Stomach (tissue), 19 donors: ENCODE measurements at places on chromosomes 6 and 20.

- DNase-seq: no peak
- H3K4me3 ChIP-seq: no peak overlapping the region
- H3K27me3 ChIP-seq: no peaks in the 10 kb centered on the region
- H3K36me3 ChIP-seq: no peaks in the 10 kb centered on the region
- H3K4me1 ChIP-seq: no peaks in the 10 kb centered on the region
These were observed 33.2 kb upstream of the TTPAL start for GRCh38 chr20:44442298-44443070.

- DNase-seq: no peak
- no peak overlapping the region for H3K27ac ChIP-seq
- no peaks in the 10 kb centered on the region for H3K27me3 ChIP-seq
- peaks cover 67% of the 10 kb centered on the region for H3K36me3 ChIP-seq
- H3K4me1 ChIP-seq: peaks cover 46% of the 10 kb centered on the region
These were observed 47.5 kb downstream of the MDFI start for GRCh38 chr6:41685641-41686380.

DNA sequence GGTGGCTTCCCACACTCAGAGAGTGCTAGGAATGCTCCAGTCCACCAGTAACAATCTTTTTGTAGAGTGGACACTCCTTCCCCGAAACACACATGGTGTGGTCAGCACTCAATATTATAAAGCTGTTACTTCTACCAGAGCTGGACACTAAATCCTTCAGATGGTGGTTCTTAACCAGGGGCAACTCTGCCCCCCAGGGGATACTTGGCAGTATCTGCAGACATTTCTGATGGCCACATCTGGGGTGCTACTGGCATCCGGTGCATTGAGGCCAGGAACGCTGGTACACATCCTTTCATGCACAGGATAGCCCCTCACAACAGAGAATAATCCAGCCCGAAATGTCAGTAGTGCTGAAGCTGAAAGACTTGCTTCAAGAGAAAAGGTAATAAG is 124.4 kb downstream of the NFATC2 start:
- no peaks in the 10 kb centered on the region for H3K27me3 ChIP-seq
- H3K4me1 ChIP-seq: no peaks in the 10 kb centered on the region
- H3K36me3 ChIP-seq: peaks cover 28% of the 10 kb centered on the region
- DNase-seq: no peak
- no peak overlapping the region for H3K4me3 ChIP-seq
- H3K27ac ChIP-seq: peak overlapping the region; percentile 18

- H3K27me3 ChIP-seq: no peaks in the 10 kb centered on the region
- no peak overlapping the region for H3K27ac ChIP-seq
- DNase-seq: no peak
These were observed 16.1 kb downstream of the TXNDC5 start for GRCh38 chr6:7894262-7895124.

- peaks cover 42% of the 10 kb centered on the region for H3K4me1 ChIP-seq
- peaks cover 30% of the 10 kb centered on the region for H3K27me3 ChIP-seq
These were observed 17.4 kb downstream of the HSPA12B start for GRCh38 chr20:3749689-3750531.

- no peak overlapping the region for H3K4me3 ChIP-seq
- no peak for DNase-seq
- peaks cover 9% of the 10 kb centered on the region for H3K36me3 ChIP-seq
- no peaks in the 10 kb centered on the region for H3K4me1 ChIP-seq
These were observed 286.2 kb downstream of the FARS2 start for GRCh38 chr6:5547556-5547955.

- no peaks in the 10 kb centered on the region for H3K4me1 ChIP-seq
- H3K27me3 ChIP-seq: no peaks in the 10 kb centered on the region
- no peak overlapping the region for H3K27ac ChIP-seq
- H3K4me3 ChIP-seq: no peak overlapping the region
- no peaks in the 10 kb centered on the region for H3K36me3 ChIP-seq
These were observed 31.6 kb downstream of the CD83 start for GRCh38 chr6:14149053-14149738.

- H3K4me1 ChIP-seq: no peaks in the 10 kb centered on the region
These were observed 232.1 kb upstream of the TENT5A start for GRCh38 chr6:81984599-81984998.

GRCh38 chr6:15845492-15845891 is 182.7 kb upstream of the DTNBP1 start:
- H3K4me1 ChIP-seq: no peaks in the 10 kb centered on the region
- H3K4me3 ChIP-seq: no peak overlapping the region
- no peak overlapping the region for H3K27ac ChIP-seq
- no peak for DNase-seq
- H3K27me3 ChIP-seq: no peaks in the 10 kb centered on the region
- no peaks in the 10 kb centered on the region for H3K36me3 ChIP-seq

GRCh38 chr6:112216662-112217551 is 37.5 kb downstream of the LAMA4 start:
- no peaks in the 10 kb centered on the region for H3K27me3 ChIP-seq
- H3K36me3 ChIP-seq: no peaks in the 10 kb centered on the region
- H3K4me1 ChIP-seq: peaks cover 15% of the 10 kb centered on the region
- no peak for DNase-seq
- H3K4me3 ChIP-seq: no peak overlapping the region
- H3K27ac ChIP-seq: peak overlapping the region; percentile 72

DNA sequence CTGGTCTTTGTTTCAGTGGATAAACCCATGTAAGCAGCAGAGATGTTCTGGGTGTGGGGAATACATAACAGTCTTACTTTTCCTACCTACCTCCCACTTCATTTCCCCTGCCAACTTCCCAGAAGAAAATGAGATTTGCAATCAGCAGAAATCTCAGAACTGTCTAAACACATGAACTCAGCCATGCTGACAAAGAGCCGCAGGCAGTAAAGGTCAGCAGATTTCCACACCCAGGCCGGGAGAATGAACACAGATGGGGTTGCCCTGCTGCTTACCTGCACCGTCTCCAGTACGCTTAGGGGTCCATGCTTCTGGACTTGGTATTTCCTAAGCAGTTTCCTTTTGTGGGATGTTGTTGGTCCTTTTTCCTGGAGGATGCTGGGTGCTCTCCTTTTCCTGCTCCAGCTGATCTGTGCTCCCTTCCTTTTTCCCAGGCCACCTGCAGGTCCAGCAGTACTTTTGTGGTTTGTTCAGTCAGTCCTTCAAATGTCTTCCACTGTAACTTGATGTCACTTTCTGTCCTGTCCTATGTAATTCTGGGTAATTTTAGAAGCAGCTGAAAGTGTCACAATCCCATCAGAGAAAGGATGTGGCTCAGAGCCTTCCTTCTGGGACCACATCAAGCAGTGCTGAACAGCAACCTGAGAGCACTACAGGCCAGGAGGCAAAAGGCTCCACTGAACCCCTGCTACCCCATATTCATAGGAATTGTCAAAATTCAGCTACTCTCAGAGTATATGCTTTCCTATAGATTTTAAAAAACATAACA is 129.0 kb downstream of the CEP57L1 start:
- H3K27me3 ChIP-seq: no peaks in the 10 kb centered on the region
- H3K27ac ChIP-seq: no peak overlapping the region
- no peaks in the 10 kb centered on the region for H3K4me1 ChIP-seq
- no peak for DNase-seq
- no peaks in the 10 kb centered on the region for H3K36me3 ChIP-seq
- H3K4me3 ChIP-seq: no peak overlapping the region

GRCh38 chr20:17785007-17785406 is 85.2 kb downstream of the BANF2 start:
- no peak overlapping the region for H3K27ac ChIP-seq
- no peaks in the 10 kb centered on the region for H3K36me3 ChIP-seq
- no peak overlapping the region for H3K4me3 ChIP-seq
- H3K27me3 ChIP-seq: no peaks in the 10 kb centered on the region

DNA sequence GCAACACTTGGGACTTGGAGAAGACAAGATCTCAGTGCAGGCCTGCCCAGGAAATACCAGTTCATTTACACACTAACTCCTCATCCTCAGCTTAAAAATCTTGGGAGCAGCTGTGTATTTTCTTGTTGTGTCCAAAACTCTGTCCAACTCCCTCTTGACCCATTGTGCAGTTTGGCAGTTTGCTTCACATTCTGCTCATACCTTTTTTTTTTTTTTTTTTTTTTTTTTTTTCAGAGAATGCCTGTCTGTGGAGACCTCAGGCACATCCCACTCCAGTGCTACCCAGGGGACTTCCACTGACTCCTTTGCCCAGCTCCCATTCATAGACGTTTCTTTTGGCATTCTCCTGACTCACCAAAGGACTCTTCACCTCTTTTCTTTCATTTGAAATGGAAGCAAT is 265.8 kb upstream of the TCF21 start:
- no peaks in the 10 kb centered on the region for H3K36me3 ChIP-seq
- no peaks in the 10 kb centered on the region for H3K4me1 ChIP-seq
- DNase-seq: peak; percentile 59
- H3K27me3 ChIP-seq: no peaks in the 10 kb centered on the region
- no peak overlapping the region for H3K4me3 ChIP-seq

GRCh38 chr6:117531809-117532725 is 49.6 kb downstream of the DCBLD1 start:
- no peaks in the 10 kb centered on the region for H3K4me1 ChIP-seq
- H3K27ac ChIP-seq: no peak overlapping the region
- H3K36me3 ChIP-seq: no peaks in the 10 kb centered on the region
- H3K4me3 ChIP-seq: no peak overlapping the region
- no peaks in the 10 kb centered on the region for H3K27me3 ChIP-seq

- H3K4me3 ChIP-seq: no peak overlapping the region
- H3K27ac ChIP-seq: peak overlapping the region; percentile 55
- peaks cover 13% of the 10 kb centered on the region for H3K36me3 ChIP-seq
- H3K27me3 ChIP-seq: no peaks in the 10 kb centered on the region
- peak; percentile 27 for DNase-seq
- peaks cover 37% of the 10 kb centered on the region for H3K4me1 ChIP-seq
These were observed 10.1 kb downstream of the EZR start for GRCh38 chr6:158808941-158809678.

- peaks cover 3% of the 10 kb centered on the region for H3K36me3 ChIP-seq
- H3K4me1 ChIP-seq: peaks cover 59% of the 10 kb centered on the region
- H3K27me3 ChIP-seq: no peaks in the 10 kb centered on the region
These were observed 53.4 kb downstream of the TRAF3IP2 start for GRCh38 chr6:111552241-111552744.

GRCh38 chr6:46832816-46833215 is 39.6 kb downstream of the MEP1A start:
- no peak overlapping the region for H3K27ac ChIP-seq
- H3K27me3 ChIP-seq: peaks cover 5% of the 10 kb centered on the region
- no peaks in the 10 kb centered on the region for H3K4me1 ChIP-seq
- DNase-seq: no peak
- no peak overlapping the region for H3K4me3 ChIP-seq

- no peak overlapping the region for H3K27ac ChIP-seq
- no peak for DNase-seq
- peaks cover 8% of the 10 kb centered on the region for H3K4me1 ChIP-seq
- H3K27me3 ChIP-seq: no peaks in the 10 kb centered on the region
- no peak overlapping the region for H3K4me3 ChIP-seq
- peaks cover 55% of the 10 kb centered on the region for H3K36me3 ChIP-seq
These were observed 46.6 kb upstream of the EMILIN3 start for GRCh38 chr20:41413169-41413568.

DNA sequence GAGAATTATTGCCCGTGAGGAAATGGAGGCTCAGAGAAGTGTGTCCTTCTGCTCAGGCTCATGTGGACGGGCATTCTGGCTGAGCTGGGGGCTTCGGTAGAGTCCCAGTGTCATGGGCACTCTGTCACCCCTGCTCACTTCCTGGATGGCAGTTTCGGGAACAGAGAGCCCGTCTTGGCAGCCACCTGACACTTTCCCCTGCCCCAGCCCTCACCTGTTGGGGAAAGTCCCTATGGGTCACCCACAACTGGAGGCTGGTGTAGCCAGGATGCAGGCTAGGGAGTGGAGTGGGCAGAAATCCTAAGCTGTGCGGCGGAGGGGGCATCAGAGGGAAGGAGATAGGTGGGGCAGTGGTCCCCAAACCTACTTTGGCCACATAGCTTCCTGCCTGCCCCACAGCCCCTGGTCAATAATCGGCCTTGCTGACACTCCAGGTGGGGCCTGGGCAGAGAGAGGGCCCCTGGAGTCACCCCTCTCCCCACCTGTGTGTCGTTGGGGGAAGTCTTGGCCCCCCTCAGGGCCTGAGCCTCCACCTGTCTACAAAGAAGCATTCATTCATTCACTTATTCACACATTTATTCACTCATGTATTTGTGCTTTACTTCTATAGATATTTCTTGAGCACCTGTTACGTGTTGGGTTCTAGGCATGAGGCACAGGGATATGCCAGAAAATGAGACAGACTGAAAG is 40.5 kb downstream of the SNAI1 start:
- no peak overlapping the region for H3K27ac ChIP-seq
- H3K4me1 ChIP-seq: peaks cover 8% of the 10 kb centered on the region
- H3K27me3 ChIP-seq: no peaks in the 10 kb centered on the region
- no peaks in the 10 kb centered on the region for H3K36me3 ChIP-seq

GRCh38 chr6:14489445-14489844 is 371.9 kb downstream of the CD83 start:
- H3K27ac ChIP-seq: no peak overlapping the region
- no peaks in the 10 kb centered on the region for H3K4me1 ChIP-seq
- H3K27me3 ChIP-seq: no peaks in the 10 kb centered on the region

- no peak overlapping the region for H3K27ac ChIP-seq
- H3K36me3 ChIP-seq: no peaks in the 10 kb centered on the region
- no peaks in the 10 kb centered on the region for H3K27me3 ChIP-seq
- H3K4me3 ChIP-seq: no peak overlapping the region
- no peaks in the 10 kb centered on the region for H3K4me1 ChIP-seq
These were observed 114.1 kb upstream of the SNX9 start for GRCh38 chr6:157708933-157709332.

- peaks cover 46% of the 10 kb centered on the region for H3K4me1 ChIP-seq
- H3K27me3 ChIP-seq: no peaks in the 10 kb centered on the region
- H3K4me3 ChIP-seq: no peak overlapping the region
- H3K27ac ChIP-seq: no peak overlapping the region
- DNase-seq: no peak
These were observed 2.2 kb downstream of the DOP1A start for GRCh38 chr6:83069633-83070032.

GRCh38 chr6:18495236-18495635 is 108.1 kb downstream of the RNF144B start:
- no peak for DNase-seq
- H3K27ac ChIP-seq: peak overlapping the region; percentile 35
- H3K27me3 ChIP-seq: no peaks in the 10 kb centered on the region

DNA sequence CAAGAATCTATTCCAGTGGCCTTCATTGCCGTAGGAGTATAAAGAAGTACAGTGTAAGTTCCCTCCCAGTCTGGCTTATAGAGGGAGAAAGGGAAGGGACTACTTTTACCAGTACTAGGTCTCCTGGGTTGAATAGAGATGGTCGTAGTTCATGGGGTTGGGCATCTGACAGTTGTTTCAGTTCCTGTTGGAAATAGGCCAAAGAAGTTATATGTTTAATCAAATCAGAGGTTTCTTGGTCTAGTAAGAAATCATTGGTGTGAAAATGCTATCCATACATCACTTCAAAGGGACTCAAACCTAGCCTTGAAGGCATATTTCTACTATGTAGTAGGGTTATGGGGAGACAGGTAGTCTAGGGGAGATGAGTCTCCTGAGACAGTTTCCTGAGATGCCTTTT is 45.6 kb upstream of the MAN1A1 start:
- H3K36me3 ChIP-seq: no peaks in the 10 kb centered on the region
- no peak overlapping the region for H3K27ac ChIP-seq
- DNase-seq: no peak
- H3K27me3 ChIP-seq: no peaks in the 10 kb centered on the region
- no peaks in the 10 kb centered on the region for H3K4me1 ChIP-seq

- H3K4me3 ChIP-seq: no peak overlapping the region
- H3K27ac ChIP-seq: no peak overlapping the region
- peaks cover 15% of the 10 kb centered on the region for H3K36me3 ChIP-seq
- H3K4me1 ChIP-seq: peaks cover 16% of the 10 kb centered on the region
These were observed 24.2 kb downstream of the POFUT1 start for GRCh38 chr20:32231847-32232246.

GRCh38 chr20:8375898-8376297 is 243.8 kb downstream of the PLCB1 start:
- H3K4me1 ChIP-seq: no peaks in the 10 kb centered on the region
- H3K27ac ChIP-seq: no peak overlapping the region
- no peak overlapping the region for H3K4me3 ChIP-seq
- DNase-seq: no peak

- no peaks in the 10 kb centered on the region for H3K36me3 ChIP-seq
These were observed 144.4 kb upstream of the MAN1A1 start for GRCh38 chr6:119493980-119494379.
